ENCODE measurements at places on chromosomes 1 and 21. TPM values are rescaled to one million over a fixed set of nuclear protein-coding genes. Genes with fewer than 3 reads are reported as not detected.

- DNase-seq: no peak
These were observed 221.0 kb downstream of the DSCAM start for GRCh38 chr21:40625991-40626390.

DNA sequence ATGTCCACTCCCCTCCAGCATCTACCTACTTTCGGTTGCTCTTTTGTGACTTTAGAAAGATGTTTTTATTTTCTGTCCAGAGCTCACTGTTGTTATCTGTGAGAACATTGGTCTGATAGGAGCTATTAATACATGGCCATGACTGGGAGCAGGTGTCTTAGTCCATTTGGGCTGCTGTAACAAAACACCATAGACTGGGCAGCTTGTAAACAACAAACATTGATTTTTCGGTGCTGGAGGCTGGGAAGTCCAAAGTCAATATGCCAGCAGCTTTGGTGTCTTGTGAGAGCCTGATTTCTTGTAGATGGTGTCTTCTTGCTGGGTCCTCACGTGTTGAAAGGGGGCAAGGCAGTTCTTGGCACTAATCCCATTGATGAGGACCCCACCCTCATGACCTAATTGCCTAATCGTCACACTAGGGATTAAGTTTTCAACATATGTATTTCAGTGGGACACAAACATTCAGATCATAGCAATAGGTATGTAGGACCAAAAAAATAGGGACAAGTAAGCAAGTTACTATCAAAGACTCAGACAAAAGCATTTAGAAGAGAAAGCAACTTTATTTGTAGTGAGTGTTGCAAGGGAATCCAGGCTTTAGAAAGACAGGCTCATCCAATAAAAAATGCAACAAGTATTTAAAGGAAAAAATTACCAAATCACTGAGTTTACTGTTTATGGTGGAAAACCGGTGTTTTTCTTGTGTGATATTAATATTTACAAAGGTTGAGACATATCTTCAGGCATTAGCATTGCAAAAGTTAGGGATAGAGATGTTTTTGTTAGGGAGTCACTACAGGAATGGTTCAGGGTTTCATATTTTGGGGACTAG lies 55.2 kb upstream of the WDR26 start:
- no peak for DNase-seq

DNA sequence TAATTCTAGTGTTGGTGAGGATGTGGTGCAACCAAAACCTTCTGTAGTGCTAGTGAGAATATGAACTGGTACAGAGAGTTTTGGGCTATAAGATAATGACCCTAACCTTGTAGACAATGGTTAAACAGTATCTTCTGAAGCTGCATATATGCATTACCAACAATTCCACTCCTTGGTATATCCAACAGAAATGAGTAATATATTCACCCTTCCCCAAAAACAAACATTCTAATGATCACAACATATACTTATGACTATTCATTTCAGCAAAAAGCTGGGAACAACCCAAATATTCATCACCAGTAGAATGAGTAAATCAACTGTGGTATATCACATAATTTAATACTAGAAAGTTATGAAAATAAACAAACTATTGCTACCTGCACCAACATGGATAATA lies 39.6 kb upstream of the DPYD start:
- DNase-seq: no peak

- no peak for DNase-seq
These were observed 83.9 kb upstream of the EDEM3 start for GRCh38 chr1:184838504-184838951.

GRCh38 chr1:63856924-63857323 lies 83.1 kb downstream of the ROR1 start:
- no peak for DNase-seq

- DNase-seq: no peak
These were observed 66.3 kb upstream of the DIRAS3 start for GRCh38 chr1:68116643-68117235.

TUT4 gene
- 30.9 TPM for total RNA-seq

ADAM30 gene
- total RNA-seq: not detected

LRRC38 gene
- total RNA-seq: 0.30 TPM

KRTAP7-1 gene
- total RNA-seq: not detected

UCHL5 gene
- total RNA-seq: 43.0 TPM

CACNA1E gene
- total RNA-seq: 0.88 TPM

HEYL gene
- 21.2 TPM for total RNA-seq

BARHL2 gene
- not detected for total RNA-seq
